ENCODE measurements at places on chromosomes 11 and 22.

GRCh38 chr11:8080674-8081590, at the start of gene TUB:
TSS of gene TUB (plus strand) at chr11:8081211. CDS start at chr11:8081511, 300 bp downstream.
- no peak for DNase-seq

GRCh38 chr22:19066531-19067271, 55.5 kb downstream of the DGCR2 start:
- no peak for DNase-seq

DNA sequence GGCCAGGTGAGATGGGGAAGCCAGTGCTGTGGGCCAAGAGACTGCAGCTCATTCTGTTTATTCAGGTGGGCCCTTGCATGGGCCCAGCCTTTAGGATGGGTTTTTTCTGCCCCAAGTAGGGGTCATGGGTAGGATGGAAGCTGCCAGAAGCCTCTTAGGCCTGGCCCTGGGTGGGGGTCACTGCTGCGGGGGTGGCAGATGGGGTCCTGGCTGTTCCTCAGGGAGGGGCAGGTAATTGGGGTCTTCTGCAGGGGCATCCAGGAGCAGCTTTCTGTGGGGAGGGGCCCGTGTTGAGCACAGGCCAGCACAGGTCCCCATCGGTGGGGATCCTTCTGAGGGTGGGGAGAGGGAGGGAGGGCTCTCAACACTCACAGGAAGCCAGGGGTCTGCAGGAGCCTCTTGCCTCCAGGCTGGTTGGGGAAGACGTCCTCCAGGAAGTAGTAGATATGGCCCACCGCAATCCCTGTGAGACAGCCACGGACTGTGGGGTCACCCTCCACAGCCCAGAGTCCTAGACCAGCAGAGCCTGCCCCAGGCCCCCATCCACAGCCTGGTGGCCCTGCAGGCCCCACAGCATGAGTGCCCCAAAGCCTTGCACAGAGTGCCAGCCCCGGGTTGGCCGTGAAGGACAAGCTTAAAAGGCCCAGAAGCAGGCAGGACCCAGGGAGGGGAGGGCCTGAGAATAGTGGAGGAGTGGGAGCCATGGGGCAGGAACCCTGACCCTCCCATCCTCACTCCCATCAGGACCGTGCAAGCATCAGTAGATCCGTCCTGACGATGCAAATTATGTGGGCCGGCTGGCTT, 1.9 kb downstream of the DERL3 start:
- DNase-seq = no peak

GRCh38 chr11:109862835-109863234, 230.4 kb upstream of the ZC3H12C start:
- DNase-seq = no peak

- DNase-seq = no peak
Measured at GRCh38 chr11:119511614-119512306, 88.8 kb upstream of the THY1 start.

- DNase-seq = no peak
Measured at GRCh38 chr11:133072378-133072777, 459.9 kb downstream of the OPCML start.

GRCh38 chr11:66617155-66617834, 865 bp downstream of the RBM14 start:
- peak; percentile 7 for DNase-seq

DNA sequence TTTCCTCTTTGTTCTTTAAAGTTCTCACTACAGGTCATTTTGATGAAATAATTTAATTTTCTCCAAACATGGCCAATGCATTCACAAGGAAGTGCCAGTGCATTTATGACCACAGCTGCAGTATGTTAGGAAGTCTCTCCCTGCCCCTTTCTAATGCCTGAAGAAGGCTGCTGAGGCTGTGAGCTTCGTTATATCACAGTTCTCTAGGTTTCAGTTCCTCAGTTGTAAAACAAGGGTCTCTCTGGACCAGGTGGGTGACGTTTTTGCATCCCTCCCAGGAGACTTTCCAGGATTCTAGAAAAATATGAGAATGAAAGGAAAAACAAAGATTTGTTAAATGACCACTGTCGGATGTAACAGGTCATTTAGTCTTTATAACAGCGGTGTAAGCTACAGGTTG, 171.6 kb downstream of the LARGE1 start:
- DNase-seq = no peak

- no peak for DNase-seq
Measured at GRCh38 chr22:27912101-27912500, 7.0 kb downstream of the PITPNB start.

- no peak for DNase-seq
Measured at GRCh38 chr11:135033540-135033939, 621.5 kb upstream of the B3GAT1 start.

- DNase-seq = no peak
Measured at GRCh38 chr22:24037851-24038765, 27.0 kb downstream of the CABIN1 start.

GRCh38 chr11:113487622-113488021, 12.4 kb upstream of the DRD2 start:
- no peak for DNase-seq

GRCh38 chr11:65404210-65404609, 17.8 kb downstream of the FRMD8 start:
- DNase-seq = no peak

DNA sequence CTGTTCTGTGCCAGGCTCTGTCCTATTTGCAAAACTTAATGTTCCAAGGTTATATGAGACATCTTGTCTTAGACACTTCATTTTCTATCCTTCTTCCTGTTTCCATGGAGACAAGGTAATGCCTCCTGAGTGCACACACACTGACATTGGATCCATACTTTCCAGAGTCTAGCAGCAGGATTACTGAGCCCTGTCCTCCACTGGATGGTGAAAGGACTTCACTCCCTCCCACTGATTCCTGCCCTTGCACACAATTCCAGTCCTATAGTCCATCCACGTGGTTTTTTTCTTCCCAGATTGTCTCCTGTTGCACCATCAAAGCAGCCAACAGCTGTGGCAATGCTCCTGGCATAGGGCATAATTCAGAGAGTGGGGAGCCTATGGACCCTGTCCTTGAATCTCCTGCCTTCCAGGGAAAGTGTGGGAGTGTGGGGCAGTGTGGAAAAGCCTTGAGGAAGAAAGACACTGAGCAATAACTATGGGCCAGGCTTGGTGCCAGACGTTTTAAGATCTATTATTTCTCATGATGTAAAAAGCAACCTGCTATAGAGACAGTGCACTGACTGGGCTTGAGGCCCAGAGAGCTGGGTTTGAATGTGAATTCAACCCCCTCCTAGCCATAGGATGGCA, 31.3 kb downstream of the SERPINH1 start:
- no peak for DNase-seq

GRCh38 chr11:2091786-2092463, 47.3 kb downstream of the IGF2 start:
- no peak for DNase-seq

- DNase-seq = no peak
Measured at GRCh38 chr11:27216270-27217149, 146.5 kb downstream of the CCDC34 start.

DNA sequence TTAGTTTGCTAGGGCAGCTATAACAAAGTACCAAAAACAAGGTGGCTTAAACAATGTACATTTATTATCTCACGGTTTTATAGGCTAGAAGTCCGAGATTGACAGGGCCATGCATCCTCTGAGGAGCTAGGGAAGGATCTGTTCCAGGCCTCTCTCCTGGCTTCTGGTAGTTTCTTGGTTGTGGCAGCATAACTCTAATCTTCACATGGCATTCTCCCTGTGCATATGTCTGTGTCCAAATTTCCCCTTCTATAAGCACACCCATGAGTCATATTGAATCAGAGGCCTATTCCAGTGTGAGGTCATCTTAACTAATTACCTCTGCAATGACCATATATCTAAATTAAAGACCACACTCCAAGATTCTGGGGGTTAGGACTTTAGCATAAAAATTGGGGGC, 31.3 kb upstream of the MMP13 start:
- no peak for DNase-seq

GRCh38 chr22:35155403-35156025, 89.6 kb downstream of the ISX start:
- DNase-seq = no peak

GRCh38 chr11:30159546-30159945, 71.3 kb upstream of the FSHB start:
- no peak for DNase-seq

Measured in stimulated activated CD8-positive, alpha-beta memory T cell treated with anti-CD3 and anti-CD28 coated beads, Interleukin-12 subunit alpha, Interleukin-12 subunit beta, amount 100 ng/mL, for 4 hours (primary cell).